ENCODE measurements at places on chromosomes 11 and 22. TPM values are rescaled to one million over a fixed set of nuclear protein-coding genes. Genes with fewer than 3 reads are reported as not detected.

KRTAP5-10 gene
- not detected for total RNA-seq

DNA sequence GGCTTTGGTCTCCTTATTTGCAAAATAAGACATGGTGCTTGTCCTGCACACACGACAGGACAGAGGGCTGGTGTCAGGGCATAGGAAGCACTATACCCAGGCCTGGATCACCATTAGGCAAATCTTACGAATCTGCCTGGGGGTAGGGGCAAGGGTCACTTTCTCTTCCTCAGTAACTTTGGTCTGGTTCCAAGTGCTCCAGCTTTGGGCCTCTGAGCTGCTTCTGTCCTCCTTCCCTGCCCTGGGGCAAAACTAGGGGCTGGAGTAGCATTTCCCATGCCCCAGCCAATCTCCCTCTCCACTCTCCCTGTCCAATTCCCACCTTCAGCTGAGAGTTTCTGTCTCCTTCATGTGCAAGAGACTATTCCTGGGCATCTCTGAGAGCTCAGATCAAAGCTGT lies 123.7 kb upstream of the NECTIN1 start:
- DNase-seq = no peak

GSTT2B gene
- 0.66 TPM for total RNA-seq

DNA sequence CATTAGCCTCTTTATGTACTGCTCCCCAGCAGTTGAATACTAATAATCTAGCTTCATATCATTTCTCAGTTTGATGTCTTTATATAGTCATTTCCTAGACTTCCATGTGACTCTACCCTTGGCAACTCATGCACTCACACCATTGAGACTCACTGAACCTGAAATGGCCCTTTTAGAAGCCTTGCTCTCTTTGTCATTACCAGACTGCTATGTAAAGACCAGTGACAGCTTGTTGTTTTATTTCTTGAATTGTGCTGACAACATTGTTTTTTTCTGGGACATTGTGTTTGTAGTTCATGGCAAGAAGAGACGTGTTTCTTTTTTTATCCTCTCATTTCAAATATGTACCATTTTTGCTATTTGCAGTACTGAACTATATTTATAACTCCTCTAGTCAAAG lies 256.5 kb downstream of the CNTN5 start:
- no peak for DNase-seq

- DNase-seq = no peak
Measured at GRCh38 chr11:119803139-119803538, 74.1 kb upstream of the NECTIN1 start.

GRCh38 chr11:76672431-76673175 lies 2.1 kb upstream of the LRRC32 start:
- DNase-seq = no peak

- DNase-seq = no peak
Measured at GRCh38 chr11:38814670-38815069, 2216.6 kb upstream of the RAG2 start.

GRCh38 chr22:28029201-28029948 lies 110.3 kb upstream of the PITPNB start:
- no peak for DNase-seq

DNA sequence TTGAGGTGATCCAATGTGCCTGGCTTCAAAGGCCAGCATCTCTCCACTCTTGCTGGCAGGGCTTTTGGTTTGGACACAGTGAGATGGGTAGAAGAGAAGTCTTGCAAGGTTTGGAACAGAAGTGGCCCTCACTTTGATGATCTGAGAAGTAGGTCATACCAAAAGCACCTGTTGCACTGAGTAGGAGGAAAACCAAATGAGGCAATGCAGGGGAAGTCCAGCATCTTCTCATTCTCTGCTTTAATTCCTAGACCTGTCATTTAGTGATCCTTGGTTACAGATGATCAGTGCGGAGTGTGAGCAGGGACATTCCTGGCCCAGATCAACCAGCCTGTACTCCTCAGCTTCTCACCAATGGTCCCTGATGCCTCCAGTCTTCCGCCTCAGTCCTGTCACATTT lies 990.5 kb downstream of the OPCML start:
- DNase-seq = no peak

DNA sequence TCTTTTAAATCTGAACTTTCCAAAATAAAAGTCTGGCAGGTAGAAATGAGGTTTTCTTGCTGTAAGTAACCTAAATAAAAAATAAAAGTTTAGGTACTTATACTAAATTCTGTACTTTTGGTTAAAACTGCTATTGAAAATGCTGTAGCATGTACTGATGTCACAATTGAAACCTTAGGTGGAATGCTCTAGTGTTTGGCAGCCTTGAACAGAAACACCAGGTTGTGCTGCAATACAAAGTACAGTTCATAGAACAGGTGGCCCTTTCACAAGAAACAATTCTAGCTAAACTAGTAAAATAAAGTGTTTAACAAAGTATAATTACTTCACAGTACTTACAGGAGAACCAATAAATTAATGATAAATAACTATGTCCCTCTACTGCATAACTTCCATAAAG lies 25.1 kb downstream of the NPAT start:
- no peak for DNase-seq

MMP8 gene
- not detected for total RNA-seq
